ENCODE measurements at places on chromosomes 11 and 22.

DNA sequence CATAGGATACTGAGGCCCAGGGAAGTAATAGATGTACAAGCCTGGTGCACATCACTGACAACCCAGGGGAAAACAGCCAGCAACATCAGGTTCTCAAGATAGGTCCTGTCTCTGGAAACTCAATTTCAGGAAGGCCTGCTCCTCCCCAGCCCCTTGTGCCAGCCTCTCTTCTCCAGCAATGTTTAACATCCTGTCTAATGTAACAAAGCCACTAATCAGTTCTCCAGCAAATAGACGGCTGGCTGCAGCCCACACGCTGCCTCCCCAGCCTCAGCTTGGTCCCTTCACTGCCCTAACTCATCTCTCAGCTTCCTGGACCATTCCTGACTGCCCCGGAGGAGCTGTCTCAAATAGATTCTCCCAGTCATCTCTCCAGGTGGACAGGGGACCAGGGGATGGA is 37.8 kb downstream of the RPL27A start:
- DNase-seq: no peak

DNA sequence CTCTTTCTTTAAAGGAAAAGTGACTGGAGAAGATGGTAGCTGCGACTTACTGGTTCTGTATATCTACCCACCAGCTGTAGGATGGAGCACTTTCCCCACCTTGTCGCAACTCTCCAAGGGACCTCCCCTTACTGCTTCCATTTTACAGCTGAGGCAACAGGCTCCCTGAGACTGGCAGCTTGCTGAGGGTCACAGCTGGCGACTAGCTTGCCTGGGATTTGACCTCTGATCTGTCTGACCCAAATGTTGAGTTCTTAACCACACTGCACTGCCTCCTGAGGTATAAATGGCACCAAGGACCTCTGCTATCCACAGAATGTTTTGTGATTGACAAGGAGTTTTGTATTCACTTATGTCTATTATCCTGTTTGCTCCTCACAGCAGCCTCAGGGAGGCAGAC is 115.0 kb upstream of the NNMT start:
- DNase-seq: no peak

- DNase-seq: peak; percentile 29
Observed at GRCh38 chr11:108593214-108593922, at the start of gene EXPH5. TSS of gene EXPH5 (minus strand) at chr11:108593768. CDS start at chr11:108593536, 232 bp downstream.

DNA sequence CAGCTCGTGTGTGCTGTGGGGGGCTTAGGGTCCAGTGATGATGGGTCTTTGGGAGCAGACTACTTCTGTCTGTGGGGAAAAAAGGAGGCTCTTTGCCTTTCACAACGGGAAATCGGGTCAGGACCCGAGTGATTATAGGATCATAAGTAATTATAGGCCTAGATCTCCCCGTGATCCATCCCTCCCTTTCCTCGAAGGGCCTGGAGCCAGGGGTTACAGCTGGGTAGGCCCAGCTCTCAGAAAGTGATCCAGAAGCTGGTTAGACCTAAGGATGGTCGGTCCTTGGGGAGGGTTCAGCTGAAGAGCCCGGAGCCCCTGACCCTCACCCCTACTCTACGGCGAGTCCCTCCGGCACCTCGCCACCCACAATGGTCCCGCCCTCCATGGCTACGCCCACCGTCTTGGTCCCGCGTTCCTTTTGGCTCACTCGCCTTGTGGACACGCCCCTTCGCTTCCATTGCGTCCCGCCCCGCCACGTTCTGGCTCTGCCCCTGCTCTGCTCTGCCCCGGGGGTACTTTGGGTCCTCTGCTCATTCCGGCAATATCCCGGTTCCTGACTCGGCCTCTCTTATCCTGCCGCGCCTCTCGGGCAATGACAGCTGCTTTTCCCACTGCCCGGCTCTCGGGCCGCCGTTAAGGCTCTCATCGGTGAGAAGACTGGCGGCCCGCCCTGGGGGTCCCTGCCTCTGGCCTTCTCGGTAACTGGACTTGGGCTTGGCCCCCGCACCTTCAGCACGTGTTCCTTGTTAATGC is 5.0 kb downstream of the IGSF22 start:
- peak; percentile 12 for DNase-seq

DNA sequence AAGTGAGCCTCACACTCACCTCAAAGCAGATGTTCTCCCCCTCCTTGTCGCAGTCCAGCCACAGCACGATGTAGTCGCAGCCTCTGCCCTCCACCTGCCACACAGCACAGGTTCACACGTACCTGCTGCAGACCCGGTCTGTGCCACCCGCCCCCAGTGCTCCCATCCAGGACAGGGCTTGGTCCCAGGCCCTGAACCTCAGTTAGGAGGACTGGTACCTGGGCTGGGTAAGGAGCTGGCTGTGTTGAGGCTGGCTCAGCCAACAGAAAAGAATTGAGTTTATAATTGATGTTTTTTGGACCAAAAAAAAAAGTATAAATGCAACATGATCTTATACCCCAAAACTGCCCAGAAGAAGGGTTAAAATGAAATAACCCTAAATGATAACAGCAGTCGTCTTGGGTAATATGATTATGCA is 10.7 kb downstream of the TOP3B start:
- no peak for DNase-seq

- no peak for DNase-seq
Observed at GRCh38 chr22:26236991-26237390, 67.7 kb downstream of the SEZ6L start.

DNA sequence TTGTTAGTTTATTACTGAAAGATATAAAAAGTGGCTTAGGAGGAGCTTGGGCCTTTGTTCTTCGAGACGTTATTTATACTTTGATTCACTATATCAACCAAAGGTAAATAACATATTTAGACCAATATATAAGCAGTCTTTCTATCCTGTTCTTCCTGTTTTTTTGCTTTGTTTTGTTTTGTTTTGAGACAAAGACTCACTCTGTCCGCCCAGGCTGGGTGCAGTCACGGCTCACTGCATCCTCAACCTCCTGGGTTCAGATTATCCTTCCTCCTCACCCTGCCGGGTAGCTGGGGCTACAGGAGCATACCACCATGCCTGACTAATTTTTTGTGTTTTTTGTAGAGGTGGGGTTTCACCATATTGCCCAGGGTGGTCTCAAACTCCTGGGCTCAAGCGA is 66.8 kb downstream of the ATM start:
- no peak for DNase-seq

GRCh38 chr11:72132646-72133045 is 2.9 kb upstream of the FOLR3 start:
- DNase-seq: no peak

GRCh38 chr11:113113801-113114704 is 152.8 kb downstream of the NCAM1 start:
- DNase-seq: no peak

DNA sequence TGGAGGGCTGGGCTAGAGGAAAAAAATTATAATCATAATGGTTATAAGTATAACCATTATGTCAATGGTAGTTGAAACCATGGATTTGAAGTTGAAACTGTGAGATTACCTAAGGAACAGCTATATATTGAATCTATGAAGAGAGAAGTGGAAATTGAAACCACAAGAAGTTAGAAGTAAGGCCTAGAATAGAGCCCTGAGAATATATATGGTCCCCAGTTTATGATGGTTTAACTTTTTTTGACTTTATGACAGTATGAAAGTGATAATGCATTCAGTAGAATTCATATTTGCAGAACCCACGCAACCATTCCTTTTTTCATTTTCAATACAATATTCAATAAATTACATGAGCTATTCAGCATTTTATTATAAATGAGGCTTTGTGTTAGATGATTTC is 15.0 kb downstream of the AASDHPPT start:
- DNase-seq: no peak

GRCh38 chr11:124195189-124195734 is 12.1 kb downstream of the OR10D3 start:
- DNase-seq: no peak

GRCh38 chr11:119055901-119056300 is 1.1 kb downstream of the HYOU1 start:
- no peak for DNase-seq

DNA sequence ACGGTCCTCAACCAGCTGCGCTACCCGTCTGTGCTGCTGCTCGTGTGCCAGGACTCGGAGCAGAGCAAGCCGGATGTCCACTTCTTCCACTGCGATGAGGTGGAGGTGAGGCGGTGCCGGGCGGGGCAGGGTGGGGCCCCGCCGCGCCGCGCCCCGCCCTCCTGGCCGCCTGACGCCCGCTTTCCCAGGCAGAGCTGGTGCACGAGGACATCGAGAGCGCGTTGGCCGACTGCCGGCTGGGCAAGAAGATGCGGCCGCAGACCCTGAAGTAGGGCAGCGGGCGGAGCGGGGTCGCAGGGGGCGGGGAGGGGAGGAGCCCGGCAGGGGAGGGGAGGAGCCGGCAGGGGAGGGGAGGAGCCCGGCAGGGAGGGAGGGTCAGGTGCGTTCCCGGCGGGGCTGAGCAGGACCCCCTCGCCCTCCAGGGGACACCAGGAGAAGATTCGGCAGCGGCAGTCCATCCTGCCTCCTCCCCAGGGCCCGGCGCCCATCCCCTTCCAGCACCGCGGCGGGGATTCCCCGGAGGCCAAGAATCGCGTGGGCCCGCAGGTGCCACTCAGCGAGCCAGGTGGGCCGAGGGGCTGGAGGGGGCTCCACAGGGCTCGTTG is 14.7 kb downstream of the EPS8L2 start:
- DNase-seq: no peak

DNA sequence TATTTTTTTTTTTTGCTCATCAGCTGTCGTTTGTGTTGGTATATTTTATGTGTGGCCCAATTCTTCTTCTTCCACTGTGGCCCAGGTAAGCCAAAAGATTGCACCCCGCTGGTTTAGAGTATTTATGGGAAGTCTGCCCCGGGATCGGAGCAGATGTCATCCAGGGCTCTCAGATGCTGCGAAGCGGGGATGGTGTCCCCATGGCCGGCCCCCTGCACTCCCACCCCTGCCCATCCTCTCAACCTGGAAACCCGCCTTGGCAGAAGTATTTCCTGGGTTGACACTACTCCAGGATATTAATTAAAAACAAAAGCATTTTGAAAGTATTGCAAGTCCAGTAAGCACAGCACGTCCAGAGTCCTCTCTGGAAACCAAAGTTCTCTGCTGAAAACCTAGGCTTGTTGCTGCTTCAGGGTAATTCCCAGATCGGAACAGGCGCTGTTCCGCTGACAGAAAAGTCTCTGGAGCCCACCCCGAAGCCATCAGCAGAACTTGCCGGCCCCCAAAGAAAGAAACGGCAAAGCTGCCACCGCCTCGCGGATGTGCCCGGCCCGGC is 833 bp downstream of the SCUBE2 start:
- DNase-seq: no peak

GRCh38 chr22:36331912-36332622 is 55.7 kb downstream of the MYH9 start:
- peak; percentile 52 for DNase-seq

- DNase-seq: peak; percentile 83
Observed at GRCh38 chr22:42743501-42743991, 22.9 kb upstream of the A4GALT start.

DNA sequence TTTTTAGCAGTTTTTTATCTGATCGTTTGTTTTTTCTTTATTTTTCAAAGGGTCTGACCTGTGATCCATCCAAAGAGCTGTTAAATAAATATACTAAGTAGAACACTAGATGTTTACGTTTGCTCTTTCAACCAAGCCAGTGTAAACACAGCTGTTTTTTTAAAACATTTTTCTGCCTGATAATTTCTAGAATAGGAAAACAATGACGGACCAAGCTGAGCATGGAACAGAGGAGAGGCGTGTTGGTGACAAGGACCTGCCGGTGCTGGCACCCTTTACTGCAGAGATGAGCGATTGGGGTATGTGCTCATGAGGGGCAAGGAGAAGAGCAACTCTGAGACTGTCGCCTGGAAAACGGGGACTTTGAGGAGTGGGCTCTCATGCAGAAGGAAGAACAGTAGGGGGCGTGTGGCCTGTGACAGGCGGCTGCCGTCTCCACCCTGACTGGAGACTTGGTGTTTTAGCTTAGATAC is 28.6 kb upstream of the PANX2 start:
- DNase-seq: no peak

GRCh38 chr11:44804449-44805437 is 78.0 kb downstream of the TSPAN18 start:
- no peak for DNase-seq

DNA sequence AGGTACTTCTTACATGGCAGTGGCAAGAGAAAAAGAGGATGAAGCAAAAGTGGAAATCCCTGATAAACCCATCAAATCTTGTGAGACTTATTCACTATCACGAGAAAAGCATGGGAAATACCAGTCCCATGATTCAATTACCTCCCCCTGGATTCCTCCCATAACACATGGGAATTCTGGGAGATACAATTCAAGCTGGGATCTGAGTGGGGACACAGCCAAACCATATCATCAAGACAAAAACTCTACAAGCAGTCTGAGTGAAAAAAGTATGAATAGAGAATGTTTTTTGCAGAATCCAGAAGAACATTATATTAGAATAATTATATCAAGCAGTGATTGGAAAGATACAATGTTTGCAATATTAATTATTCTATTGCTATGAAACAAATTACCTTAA is 893.7 kb downstream of the FAM181B start:
- DNase-seq: no peak

GRCh38 chr22:23896523-23897186 is 2.5 kb downstream of the MIF start:
- DNase-seq: no peak

DNA sequence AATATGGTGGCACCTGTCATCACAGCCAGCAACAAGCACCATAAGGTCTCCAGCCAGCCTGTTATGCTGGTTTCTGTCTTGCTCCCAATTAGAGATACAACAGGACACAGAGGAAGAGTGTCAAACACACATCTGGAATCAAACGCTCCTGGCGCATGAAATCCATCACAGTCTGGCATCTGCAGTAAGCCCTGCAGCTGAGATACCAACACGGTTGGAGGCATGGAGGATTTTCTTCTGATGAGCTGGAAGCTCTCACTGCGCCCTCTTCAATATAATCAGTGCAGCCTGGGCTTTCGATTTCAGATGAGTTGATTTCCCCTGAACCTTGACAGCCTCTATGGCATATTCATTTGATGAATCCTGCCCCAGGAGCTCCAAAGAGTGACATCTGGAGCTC is 27.8 kb upstream of the CARS1 start:
- no peak for DNase-seq

- DNase-seq: no peak
Observed at GRCh38 chr22:45397806-45398205, 15.6 kb downstream of the SMC1B start.

DNA sequence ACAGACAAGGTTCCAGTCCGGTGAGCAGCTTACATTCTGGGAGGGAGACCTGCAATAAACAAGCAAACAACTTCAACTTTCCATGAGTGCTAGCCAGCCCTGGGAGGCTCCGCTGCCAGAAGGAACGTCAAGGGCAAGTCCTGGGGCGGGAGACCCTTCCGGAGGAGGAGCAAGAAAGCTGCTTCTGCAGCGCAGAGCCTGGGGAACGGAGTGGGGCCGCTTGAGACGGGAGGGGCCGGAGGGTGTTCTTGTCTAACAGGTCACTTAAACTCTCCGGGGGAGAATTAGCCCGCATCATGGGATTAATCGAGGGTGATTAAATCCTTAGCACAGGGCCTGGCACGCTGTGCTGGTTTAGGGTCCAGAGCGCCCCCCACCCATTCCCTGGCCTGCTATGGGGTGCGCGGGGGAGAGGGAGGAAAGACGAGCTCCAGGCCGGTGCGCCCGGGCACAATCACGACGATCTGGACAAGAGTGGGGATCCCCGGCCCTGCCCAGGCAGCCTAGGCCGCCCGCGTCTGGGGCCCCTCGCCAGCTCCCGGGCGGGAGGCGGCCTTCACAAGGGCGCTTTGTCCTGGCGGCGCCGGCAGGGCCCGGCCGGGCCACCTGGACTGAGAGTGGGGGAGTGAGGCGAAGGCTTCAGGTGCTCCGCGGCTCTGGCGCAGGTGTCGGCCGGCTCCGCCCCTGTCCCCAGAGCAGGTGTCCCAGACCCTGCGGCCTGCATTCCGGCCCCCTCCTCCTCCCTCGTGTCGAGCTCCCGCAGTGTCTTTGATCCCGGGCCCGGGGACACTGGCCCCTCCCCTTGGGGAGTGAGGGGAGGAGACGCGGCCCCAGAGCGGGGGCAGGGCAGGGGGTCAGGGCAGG is 663 bp upstream of the LARGE2 start:
- no peak for DNase-seq

All from T1000 (cell line).